ENCODE measurements at places on chromosomes 2 and 18.

DNA sequence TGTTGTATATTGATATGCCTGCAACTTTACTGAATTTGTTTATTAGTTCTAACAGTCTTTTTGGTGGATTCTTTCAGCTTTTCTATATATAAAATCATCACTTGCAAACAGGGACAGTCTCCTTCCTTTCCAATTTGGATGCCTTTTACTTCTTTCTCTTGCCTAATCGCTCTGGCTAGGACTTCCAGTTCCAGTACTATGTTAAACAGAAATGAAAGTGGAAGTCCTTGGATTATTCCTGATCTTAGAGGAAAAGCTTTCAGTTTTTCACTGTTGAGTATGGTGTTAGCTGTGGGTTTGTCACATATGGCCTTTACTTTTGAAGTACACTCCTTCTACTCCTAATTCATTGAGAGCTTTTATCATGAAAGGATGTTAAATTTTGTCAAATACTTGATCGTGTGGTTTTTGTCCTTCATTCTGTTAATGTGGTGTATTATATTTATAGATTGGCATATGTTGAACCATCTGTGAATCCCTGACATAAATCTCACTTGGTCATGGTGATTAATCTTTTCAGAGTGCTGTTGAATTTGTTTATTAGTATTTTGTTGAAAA is 52.9 kb downstream of the REL start:
- DNase-seq: no peak

GRCh38 chr2:6639929-6640620 is 225.6 kb downstream of the CMPK2 start:
- no peak for DNase-seq

DNA sequence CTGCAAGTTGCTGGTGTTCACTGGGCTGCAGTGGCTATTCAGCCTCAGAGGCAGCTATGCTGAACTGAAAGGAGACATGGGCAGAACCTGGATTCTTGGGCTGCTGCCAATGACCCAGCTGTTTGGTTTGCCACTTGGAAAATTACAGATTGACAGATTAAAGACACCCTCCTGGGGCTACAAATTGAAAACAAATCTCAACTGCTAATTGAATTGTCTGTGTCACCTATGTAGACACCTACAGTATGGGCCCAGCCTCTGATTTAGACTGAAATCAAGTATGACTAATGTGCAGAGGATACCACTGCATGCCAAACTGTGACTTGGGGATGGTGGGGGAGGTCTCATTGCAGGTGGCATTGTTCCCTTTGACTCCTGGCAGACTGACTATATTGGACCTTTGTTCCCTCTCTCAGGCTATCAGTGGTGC is 42.8 kb downstream of the ITSN2 start:
- no peak for DNase-seq

GRCh38 chr2:208872591-208872990 is 466.0 kb downstream of the PTH2R start:
- DNase-seq: no peak

DNA sequence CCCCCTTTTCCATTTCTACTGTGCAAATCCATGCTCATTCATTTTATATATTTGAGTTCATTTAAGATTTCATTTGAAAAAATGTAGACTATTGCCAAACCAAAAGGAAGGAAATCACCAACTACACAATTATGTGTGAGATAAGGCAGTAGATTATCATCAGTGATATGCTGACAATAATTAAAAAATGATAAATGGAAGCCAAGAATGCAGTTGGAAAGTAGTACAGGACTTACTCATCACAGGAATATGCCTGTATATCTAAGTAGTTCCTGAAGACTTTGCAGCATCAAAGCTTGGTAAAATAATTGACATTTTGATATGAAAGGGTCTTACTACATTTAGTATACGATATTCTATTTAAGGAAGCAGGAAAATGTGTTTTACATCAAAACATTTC is 166.1 kb upstream of the OTX1 start:
- DNase-seq: no peak

DNA sequence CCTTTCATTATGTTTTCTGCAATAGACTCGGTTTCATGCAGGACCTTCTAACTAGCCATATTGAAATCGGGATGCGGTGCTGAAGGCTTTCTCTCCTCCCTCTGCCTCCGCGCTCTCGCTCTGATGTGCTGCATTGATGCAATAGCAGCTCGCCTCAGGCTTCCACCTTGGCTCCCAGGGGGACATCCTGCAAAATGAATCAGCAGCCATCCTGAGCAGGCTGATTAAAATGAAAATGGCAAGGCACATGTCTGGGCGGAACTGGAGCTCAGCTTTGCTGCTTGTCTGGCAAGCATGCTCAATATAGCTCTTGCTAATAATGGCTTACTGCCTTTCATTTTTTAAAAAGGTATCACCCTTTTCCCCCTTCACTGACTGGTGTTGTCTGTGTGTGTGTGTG is 806 bp upstream of the MYT1L start:
- DNase-seq: no peak

- DNase-seq: no peak
Measured at GRCh38 chr2:239222312-239222660, 178.5 kb downstream of the HDAC4 start.

- no peak for DNase-seq
Measured at GRCh38 chr2:33420726-33421125, 55.7 kb upstream of the RASGRP3 start.

GRCh38 chr2:121362774-121363173 is 77.8 kb upstream of the TFCP2L1 start:
- no peak for DNase-seq

GRCh38 chr2:71932037-71932779 is 215.5 kb downstream of the CYP26B1 start:
- DNase-seq: no peak

DNA sequence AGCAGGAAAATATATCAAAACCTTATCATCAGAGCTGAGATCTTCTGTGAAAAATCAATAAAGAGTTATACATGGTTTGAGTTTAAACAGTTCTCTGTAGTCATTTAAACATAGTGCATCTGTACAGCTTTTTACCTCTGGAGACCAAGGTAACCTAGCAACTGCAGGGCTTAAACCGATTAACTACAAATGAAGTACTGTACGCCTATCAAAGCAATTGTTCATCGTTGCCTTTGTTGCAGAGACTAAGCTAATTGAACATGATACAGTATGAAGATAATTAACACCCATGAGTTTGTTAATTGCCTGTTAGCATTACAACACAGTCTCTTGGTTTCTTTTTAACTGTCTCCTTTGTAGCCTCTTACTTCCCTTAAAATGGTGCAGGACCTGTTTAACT is 147.9 kb downstream of the LNPK start:
- DNase-seq: no peak

GRCh38 chr2:177038787-177039484 is 173.7 kb upstream of the HNRNPA3 start:
- no peak for DNase-seq

Data from activated T-helper 1 cell treated with anti-CD3 and anti-CD28 coated beads, Interleukin-2, amount 50 U/mL, for 16 hours (primary cell).